ENCODE measurements at places on chromosomes 7 and 10.
A peak's percentile ranks its signal among the peaks of the same experiment; 100 is the strongest.

- no peak for DNase-seq
Observed at GRCh38 chr7:122652876-122653275, 46.0 kb downstream of the RNF133 start.

DNA sequence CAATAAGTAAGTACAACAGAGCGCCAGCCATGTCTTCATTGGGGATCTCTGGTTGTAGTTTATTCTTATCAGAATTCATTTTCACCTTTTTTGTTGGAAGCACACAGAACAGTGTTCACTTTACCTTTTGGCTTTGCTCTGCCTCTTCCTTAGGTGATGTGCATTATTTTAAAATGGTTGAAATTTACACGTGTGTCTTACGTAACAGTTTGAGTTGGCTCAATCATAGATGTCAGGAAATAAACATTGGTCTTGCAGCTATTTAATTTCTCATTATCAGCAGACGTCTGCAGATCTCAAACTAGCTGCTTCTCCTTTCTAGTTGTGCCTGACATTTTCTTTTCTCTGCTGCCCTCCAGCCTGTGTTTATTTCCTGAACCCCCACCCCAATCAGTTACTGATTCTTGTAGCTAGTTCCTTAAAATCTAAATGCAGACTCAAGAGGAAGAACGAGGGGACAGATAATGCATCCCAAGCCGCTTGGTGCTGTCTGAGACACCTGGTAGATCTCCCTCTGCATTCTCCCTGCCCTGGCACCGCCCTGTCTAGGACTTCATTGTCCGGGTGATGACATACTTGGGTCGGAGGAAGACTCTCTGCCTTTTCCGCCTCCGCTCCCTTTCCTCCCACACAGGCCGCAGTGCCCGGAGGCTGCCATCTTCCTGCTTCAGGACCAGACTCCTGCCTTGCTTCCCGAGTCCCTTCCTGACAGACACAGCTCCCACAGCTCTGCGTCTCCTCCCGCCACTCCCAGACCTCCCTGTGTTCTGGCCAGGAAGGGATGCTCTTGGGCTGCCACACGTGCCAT lies 108.2 kb downstream of the ANKRD61 start:
- DNase-seq: no peak

- no peak for DNase-seq
Observed at GRCh38 chr10:67175354-67175753, 249.5 kb downstream of the LRRTM3 start.

- peak; percentile 99 for DNase-seq
Observed at GRCh38 chr10:126247446-126247975, 140.8 kb downstream of the ADAM12 start.

DNA sequence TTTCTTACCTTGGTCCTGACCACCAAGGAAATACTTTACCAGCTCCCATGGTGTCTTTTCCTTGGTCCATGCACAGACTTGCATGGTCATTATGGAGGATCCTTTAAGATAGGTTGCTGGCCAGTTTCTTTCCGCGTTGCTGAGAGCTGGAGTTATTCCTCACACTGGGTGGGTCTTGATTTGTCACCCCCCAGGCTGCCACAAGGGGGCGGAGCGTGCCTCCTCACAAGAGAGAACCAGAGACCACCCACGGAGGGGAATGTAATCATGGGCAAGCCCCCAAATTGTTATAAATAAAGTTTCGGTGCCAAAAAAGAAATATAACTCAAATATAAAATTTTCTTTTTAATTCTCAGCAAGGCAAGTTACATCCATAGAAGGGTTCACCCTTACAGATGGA lies 10.5 kb upstream of the TRIM24 start:
- DNase-seq: no peak

DNA sequence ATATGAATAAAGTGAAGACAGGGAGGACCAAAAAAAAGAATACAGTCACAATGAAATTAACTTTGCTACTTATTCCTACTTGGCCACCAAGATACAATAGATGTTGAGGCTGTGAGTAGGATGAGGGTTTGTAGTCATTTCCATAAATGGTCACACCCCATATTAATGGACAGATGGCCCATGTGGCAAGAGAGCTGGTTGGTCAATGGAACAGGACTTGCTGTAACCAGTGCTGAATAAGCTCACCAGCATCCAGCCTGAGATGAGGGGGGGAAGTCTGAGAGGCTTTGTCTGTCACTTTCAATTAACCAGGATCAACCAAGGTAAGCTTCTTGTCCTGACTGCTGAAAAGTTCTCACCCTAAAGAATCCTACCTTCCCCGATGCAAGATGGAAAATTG lies 130.4 kb upstream of the KCNMA1 start:
- no peak for DNase-seq

- no peak for DNase-seq
Observed at GRCh38 chr10:79100771-79101170, 32.0 kb downstream of the ZMIZ1 start.

- DNase-seq: peak; percentile 32
Observed at GRCh38 chr7:137331378-137331777, 12.2 kb downstream of the PTN start.

DNA sequence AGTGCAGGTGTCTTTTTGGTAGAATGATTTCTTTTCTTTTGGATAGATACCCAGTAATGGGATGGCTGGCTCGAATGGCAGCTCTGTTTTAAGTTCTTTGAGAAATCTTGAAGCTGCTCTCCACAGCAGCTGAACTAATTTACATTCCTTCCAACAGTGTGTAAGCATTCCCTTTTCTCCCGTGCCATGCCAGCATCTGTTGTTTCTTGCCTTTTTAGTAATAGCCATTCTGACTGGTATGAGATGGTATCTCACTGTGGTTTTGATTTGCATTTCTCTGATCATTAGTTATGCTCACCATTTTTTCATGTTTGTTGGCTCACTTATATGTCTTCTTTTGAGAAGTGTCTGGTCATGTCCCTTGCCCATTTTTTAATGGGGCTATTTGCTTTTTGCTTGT lies 486.3 kb downstream of the GALNT17 start:
- DNase-seq: no peak
